ENCODE measurements at places on chromosomes 2 and 18.
A peak's percentile ranks its signal among the peaks of the same experiment; 100 is the strongest.

DNA sequence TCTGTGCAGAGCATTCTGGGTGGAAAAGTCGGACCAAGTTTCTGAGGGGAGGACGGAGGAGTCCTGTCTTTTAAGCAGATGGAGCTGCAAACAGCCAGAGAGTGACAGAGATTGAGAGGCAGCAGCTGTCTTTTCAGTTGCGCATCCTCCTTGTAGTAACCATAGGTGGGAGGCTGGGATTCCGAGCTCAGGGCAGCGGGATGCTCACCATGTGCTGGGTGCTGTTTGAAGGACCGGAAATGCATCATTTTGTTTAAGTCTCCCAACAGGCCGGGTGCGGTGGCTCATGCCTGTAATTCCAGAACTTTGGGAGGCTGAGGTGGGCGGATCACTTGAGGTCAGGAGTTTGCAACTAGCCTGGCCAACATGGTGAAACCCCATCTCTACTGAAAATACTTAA is 93.4 kb downstream of the AGAP1 start:
- ATAC-seq, result no peak

- ATAC-seq, result no peak
Measured at GRCh38 chr2:234256516-234256915, 206.0 kb downstream of the SPP2 start.

DNA sequence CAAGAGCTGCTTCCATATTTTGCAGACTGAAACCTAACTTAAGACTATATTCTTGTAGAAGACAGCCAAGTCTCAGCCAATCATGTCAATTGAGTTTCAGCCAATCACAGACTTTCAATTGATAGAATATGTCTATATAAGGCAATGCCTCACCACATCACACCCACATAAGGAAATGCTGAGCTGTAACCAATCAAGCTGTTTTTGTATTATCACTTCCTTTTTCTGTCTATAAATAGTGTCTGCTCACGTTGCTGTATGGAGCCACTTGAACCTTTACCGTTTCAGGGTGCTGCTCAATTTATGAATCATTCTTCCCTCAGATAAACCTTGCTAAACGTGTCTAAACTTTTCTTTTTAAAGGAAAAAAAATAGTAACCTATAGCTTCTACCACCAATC is 1554.4 kb upstream of the LRRTM1 start:
- no peak for ATAC-seq

GRCh38 chr2:235025800-235026536 is 74.2 kb downstream of the SH3BP4 start:
- no peak for ATAC-seq

- ATAC-seq, result peak; percentile 78
Measured at GRCh38 chr2:53854678-53855077, 5.1 kb downstream of the GPR75 start.

GRCh38 chr18:5073026-5073944 is 123.8 kb downstream of the AKAIN1 start:
- peak; percentile 38 for ATAC-seq

GRCh38 chr18:36634573-36635216 is 194.1 kb downstream of the TPGS2 start:
- no peak for ATAC-seq

DNA sequence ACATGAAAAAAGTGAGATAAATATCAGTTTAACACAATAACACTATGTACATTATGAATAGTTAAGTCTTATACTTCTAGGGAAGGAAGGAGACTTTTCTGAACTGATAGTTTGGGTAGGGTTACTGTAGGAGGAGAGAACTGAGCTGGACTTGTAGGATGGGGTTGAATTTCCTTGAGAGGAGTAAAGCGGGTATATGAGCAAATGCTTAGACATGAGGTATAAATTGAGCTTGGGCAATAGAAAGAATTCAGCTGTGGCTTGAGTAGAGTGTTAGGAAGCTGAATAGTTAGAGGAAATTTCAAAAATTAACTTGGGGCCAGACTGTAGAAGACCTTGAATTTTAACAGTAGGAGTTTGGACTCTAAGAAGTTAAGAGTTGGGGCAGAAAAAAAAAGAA is 45.1 kb downstream of the LCLAT1 start:
- no peak for ATAC-seq

DNA sequence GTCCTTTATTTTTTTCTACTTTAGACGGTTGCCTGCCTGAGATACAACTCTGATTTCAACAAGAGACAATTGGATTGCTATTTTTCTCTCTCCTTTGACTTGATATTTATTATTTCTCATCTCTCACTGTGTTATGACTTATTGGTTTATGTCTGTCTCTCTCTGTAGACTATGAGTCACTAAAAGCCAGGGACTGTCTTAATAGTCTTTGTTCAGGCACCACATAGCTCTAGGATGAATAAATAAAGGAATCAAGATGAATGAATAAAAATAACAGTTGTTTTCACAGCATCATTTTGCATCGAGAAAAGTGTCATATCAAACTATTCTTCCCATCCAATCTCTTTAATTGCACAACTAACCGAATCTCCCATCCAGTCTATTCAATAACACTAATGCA is 31.4 kb upstream of the CD28 start:
- ATAC-seq, result no peak

DNA sequence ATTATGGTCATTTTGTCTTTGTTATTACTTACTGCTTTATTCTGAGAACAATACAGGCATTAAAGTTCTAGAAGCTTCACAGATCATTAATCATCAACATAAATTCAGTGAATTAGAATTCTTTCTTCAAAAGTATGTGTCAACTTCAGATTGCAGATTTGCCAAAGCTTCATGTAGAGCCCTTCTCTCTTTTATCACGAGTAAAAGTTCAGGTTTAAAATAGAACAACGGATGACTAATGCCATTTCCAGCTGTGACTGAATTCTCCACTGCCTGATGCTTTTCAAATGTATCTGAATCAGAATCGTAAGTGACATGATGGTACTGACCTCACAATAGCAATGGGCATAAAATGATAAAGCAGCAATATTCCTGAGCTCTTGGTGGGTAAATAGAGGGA is 116.0 kb downstream of the ABCA12 start:
- no peak for ATAC-seq

DNA sequence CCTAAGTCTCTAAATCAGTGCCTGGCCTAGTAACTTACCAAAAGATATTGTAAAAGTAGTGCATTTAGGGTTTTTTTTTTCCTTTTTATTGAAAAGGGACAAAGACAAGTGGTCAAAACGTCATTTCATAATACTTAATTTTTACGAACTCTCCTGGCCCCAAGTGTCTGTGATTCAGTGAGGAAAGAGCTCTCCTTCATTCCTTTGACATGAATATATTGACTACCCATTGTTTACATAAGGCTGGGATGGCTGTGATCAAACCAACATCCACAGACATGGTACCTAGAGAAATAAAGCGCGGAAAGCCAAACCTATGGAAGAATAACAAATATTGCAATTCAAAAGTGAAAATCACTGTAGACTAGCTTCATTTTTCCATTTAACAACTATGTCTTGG is 198.4 kb downstream of the BABAM2 start:
- no peak for ATAC-seq

GRCh38 chr2:12205086-12205485 is 458.7 kb downstream of the LPIN1 start:
- ATAC-seq, result no peak

- no peak for ATAC-seq
Measured at GRCh38 chr18:3054780-3055179, 41.8 kb upstream of the LPIN2 start.

- no peak for ATAC-seq
Measured at GRCh38 chr2:63796366-63796765, 45.3 kb upstream of the UGP2 start.

DNA sequence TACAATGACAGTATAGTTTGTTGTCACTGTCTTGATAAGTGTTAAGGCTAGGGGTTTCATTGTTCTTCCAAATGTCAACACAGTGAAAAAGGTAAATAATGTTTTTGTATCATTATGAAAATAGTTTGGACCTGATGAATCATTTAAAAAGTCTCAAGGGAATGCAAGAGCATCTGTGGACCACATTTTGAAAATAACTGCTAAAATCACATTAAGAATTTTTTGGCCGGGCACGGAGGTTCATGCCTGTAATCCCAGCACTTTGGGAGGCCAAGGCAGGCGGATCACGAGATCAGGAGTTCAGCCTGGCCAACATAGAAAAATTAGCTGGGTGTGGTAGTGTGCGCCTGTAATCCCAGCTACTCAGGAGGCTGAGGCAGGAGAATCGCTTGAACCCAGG is 10.3 kb downstream of the SCN1A start:
- no peak for ATAC-seq

GRCh38 chr2:75790121-75790813 is 79.6 kb upstream of the GCFC2 start:
- ATAC-seq, result no peak

DNA sequence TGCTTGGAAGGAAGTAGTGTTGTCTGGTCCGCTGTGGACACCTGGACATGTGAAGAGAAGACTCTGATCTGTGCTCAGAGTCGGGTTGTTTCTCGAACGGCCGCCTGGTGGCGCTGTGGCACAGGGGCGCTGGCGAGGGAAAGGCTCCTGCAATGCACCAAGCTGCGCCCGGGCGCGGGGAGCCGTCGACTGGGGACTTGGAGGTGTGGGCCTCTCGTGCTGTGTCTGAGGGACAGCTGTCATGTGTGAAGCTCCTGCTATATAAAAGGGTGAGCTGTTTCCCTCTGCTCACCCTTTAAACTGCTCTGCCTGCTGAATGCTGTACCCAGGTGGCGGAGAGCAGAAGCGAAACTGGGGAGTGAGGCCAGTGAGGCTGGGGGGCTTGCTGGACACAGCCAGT is 44.0 kb downstream of the GNAL start:
- ATAC-seq, result peak; percentile 21

DNA sequence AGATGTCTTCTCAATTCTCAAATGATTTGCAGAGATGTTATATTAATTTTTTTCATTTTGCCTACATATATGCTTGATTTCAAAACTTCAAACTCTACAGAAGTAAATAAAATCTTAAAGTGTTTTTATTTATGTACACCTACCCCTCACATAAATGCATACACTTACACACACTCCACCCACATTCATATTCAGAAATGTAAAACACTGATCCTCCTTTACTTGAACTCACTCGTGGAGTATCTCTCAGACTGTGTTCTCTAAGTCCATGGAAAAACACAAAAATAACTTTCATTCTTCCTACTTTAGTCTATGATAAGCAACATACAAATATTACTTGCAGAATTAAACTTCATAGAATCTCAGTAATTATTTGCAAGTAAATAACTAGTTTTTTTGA is 209.1 kb upstream of the RBMS1 start:
- no peak for ATAC-seq

DNA sequence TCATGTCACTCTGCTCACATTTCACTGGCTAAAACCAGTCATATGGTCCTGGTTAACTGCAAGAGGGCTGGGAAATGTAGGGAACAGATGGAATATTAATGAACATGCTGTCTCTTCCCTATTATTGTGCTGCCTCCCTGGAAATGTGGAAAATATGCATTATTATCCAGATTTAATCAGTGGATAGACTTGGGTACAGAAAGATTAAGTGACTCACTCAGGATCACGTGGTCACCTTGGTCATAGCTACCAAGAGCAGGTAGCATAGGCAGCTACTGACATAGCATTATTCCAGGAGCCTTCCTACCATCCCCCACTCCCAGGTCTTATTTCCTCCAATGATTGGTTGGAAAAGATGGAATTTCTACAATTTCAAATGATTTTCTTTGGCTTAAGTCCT is 141.1 kb downstream of the HRH4 start:
- ATAC-seq, result no peak

DNA sequence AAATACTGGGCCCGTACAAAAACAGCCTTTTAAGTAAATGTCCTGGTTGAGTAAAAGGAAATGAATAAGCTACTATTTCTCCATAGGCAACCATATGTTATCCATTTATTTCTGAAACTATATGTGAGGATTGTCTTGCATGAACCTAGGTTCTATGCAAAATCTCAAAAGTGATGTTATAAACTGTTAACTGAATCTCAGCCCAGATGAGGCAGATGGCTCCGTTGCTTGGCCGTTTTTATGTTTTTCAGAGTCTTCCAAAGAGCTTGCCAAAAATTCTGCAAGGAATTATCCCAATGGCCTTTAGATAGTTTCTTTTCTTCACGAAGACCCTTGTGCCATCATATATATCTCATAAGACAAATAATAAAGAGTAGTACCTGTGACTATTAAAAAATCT is 1669.5 kb upstream of the DDX18 start:
- ATAC-seq, result no peak

DNA sequence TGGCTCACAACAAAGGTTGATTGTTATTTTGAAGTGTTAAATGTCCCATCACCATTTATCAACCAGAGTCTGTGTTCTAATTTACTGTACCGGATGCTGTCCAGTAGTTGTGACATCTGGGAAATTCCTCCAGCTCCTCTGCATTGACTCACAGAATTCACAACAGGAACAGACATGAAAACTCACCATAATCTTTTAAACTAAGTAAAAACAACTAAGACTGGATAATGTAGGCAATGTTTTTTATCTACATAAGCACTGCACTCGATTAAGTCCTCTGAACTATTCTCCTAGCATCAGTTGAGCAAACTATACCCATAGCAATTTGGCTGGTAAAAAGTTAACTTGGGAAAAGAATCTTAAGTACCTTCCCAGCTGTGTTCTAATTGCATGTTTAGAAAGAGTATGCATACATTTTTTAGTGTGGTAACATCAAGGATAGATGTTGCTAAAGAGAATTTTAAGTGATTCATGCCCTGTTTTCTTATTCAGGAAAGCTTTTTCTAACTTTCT is 42.9 kb upstream of the MYO1B start:
- no peak for ATAC-seq

DNA sequence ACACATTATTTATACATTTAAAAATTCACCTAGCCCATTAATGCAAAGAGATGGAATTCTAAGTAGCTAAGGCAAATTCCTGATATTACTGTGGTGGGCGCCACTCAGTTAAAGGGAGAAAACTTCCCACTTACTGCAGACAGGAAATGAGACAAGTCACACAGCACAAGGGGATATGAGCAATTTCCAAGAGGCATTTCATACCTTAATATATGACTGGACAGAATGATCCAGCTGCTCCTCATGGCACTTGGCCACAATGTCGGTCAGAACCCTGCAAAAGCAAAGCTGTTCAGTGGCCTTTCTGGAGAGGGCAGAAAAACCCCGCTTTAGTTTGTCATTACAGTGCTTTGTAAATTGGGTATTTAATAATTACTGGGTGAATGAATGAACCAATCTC is 121.4 kb upstream of the CCDC195 start:
- ATAC-seq, result no peak

- peak; percentile 19 for ATAC-seq
Measured at GRCh38 chr2:128317181-128317898, 1.3 kb downstream of the HS6ST1 start.

GRCh38 chr18:40058811-40059570 is 1896.0 kb upstream of the PIK3C3 start:
- no peak for ATAC-seq
